ENCODE measurements at places on chromosomes 6 and 20.
A peak's percentile ranks its signal among the peaks of the same experiment; 100 is the strongest.

DNA sequence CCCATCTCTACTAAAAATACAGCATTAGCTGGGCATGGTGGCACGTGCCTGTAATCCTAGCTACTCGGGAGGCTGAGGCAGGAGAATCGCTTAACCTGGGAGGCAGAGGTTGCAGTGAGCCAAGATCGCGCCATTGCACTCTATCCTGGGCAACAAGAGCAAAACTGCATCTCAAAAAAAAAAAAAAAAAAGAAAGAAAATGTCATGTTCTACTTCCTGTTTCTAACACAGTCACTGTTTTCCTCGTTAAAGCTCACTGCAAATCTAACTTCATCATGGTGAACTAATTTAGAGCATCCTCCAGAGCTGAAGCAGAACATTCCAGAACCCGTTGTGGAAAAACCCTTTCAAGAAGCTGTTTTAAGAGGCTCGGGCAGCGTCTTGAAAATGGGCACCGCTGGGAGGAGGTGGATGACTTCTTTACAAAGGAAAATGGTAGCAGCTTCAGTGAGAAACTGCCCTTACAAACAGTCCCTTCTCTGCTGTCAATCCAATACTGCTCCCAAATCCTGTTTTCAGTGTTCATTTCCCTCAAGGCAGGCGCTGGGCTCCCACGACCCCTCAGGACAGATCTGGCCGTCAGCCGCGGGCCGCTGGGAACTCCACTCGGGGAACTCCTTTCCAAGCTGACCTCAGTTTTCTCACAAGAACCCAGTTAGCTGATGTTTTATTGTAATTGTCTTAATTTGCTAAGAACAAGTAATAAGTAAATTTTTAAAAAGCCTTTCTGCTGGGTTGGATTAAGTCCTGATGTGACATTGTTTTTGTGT, 12.5 kb downstream of the CTSZ start:
- no peak for DNase-seq

- no peak for DNase-seq
These were observed 60.5 kb upstream of the MLIP start for GRCh38 chr6:54050750-54051149.

- peak; percentile 5 for DNase-seq
These were observed 128.4 kb upstream of the ESR1 start for GRCh38 chr6:151679081-151679480.

GRCh38 chr6:111427341-111428116, 55.5 kb downstream of the REV3L start:
- DNase-seq = no peak

- DNase-seq = no peak
These were observed 172.8 kb downstream of the FRK start for GRCh38 chr6:115887891-115888290.

DNA sequence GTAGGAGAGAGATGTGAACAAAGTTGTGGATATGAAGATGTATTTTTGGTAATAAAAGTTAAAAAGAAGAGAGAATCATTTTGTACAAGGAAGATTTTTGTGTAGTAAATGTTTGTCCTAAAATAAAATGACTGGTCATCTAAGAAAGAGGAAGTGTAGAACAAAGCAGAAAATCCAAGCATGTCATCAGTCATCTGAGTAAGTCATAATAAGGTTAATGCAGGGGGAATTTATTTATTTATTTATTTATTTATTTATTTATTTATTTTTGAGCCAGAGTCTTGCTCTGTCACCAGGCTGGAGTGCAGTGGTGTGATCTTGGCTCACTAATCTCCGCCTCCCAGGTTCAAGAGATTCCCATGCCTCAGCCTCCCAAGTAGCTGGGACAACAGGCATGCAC, 15.7 kb upstream of the CGA start:
- no peak for DNase-seq

DNA sequence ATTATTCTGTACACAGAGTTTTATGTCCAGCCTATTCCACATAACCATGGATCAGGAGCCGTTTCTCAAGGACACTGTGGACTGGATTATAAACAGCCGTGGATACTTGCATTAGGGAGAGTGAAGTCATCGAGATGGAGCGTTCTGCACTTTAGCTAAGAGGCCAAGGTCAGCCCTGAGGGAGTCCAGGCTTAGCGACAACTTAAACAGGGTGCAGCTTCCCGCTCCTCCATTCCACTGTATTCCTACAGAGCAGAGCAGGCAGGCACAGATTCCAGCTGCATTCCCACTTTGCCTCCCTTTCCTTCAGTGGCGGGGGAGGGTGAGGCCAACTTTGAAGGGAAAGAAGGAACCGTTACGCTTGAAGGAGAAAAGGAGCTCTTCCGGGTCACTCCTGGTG, 59.5 kb downstream of the RAMACL start:
- no peak for DNase-seq

- peak; percentile 92 for DNase-seq
These were observed at the start of gene AGPAT1 for GRCh38 chr6:32175711-32176475. Gene AGPAT1, minus strand, starts transcription at chr6:32176084. Its CDS starts 4,588 bp downstream, at chr6:32171496.

DNA sequence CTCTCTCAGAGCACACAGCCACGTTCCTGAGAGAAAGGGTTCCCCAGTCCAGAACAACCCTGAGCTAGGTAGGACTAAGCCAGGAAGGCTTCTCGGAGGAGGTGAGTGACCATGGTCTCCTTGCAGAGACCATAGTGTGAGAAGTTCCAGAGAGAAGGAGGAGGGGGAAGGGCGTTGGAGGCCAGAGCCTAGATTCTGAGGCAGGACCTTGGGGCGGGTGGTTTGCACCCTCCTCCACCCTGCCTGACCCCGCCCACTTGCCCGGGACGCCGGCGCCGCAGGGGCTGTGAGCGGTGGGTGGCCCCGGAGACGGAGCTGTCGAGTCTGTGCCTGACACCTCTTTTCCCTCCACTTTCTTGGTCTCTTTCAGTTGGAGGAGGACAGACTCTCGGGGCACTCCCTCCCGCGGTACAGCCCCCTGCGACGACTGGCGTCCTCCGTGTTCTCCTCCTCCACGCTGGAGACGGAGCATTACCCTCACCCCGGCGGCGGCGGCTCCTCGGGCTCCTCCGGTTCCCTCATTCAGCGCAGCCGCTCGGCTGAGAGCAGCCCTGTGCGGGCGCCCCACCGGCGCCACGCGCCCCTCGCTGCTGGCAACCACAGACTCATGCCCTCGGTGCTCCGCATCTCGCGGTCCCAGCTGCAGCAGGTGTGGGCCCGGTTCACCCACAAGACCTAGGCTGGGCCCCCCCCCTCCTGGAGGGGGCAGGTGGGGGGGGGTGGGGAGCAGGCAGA, 26.2 kb downstream of the TTBK1 start:
- DNase-seq = peak; percentile 9

DNA sequence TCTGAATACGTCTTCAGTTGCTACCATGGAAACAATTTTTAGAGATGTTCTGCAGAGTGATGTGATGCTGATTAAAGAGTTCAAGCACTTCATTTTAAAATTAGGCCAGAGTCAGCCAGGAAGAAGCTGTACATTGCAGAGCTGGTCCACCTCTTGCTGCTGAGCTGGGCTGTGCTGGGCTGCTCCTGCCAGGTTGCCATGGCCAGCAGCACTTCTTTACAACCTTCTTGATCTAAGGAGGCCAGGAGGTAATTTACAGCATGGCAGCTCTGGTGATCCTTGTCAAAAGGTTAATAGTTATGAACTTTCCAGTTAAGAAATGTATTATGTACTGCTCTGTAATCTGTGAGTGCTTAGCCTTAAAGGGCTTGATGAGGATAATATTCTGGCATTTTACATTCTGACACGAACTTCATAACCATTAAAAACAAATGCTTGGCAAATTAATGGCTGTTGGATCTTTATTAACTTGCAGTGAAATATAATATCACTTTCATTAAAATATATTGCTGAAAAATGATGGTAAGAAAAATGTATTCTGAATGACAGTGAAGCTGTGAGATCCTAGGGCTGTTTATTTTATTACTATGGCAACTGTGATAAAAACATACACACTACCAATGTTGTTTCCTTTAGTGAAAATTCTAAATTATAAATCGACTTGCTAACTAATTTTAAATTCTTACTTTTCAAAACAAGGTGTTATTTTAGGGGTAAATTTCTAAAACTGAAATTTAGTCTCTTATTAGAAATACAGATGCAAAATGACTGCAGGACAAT, 259.7 kb downstream of the RFPL4B start:
- DNase-seq = no peak

- no peak for DNase-seq
These were observed 407.8 kb downstream of the CBLN4 start for GRCh38 chr20:55597526-55597925.

DNA sequence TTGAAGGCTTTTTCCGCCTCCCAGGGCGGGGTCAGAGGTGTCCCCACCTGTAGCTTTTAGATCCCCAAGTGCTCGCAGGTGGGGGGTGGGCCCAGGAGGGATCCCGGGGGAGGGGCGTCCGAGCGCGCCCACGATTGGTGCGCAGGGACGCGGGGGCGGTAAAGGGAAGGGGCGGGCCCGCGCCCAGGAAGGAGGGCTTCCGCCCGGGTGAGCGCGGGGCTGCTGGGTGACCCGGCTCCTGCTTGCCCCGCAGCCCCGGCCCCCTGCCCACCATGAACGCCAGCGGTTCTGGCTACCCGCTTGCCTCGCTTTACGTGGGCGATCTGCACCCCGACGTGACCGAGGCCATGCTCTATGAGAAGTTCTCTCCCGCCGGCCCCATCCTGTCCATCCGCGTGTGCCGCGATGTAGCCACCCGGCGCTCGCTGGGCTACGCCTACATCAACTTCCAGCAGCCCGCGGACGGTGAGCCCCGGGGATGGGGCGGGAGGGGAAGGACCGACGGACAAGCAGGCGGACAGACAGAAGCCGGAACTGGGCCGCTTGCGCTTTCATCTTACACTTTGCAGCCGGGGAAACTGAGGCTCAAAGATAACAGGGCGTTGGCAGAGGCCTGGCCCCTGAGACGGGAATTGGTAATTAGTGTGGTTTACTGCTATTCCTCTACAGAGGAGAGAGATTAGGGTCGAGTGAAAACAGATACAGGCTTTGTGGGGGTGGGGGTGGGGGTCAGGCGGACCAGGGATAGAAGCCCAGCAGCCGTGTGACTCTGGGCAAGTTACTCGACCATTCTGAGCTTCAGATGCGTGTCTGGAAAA, at the start of gene PABPC1L:
TSS of gene PABPC1L (plus strand) at position 189 of the 818 bp plus-strand sequence. CDS start at position 273, 84 bp downstream.
- peak; percentile 62 for DNase-seq

DNA sequence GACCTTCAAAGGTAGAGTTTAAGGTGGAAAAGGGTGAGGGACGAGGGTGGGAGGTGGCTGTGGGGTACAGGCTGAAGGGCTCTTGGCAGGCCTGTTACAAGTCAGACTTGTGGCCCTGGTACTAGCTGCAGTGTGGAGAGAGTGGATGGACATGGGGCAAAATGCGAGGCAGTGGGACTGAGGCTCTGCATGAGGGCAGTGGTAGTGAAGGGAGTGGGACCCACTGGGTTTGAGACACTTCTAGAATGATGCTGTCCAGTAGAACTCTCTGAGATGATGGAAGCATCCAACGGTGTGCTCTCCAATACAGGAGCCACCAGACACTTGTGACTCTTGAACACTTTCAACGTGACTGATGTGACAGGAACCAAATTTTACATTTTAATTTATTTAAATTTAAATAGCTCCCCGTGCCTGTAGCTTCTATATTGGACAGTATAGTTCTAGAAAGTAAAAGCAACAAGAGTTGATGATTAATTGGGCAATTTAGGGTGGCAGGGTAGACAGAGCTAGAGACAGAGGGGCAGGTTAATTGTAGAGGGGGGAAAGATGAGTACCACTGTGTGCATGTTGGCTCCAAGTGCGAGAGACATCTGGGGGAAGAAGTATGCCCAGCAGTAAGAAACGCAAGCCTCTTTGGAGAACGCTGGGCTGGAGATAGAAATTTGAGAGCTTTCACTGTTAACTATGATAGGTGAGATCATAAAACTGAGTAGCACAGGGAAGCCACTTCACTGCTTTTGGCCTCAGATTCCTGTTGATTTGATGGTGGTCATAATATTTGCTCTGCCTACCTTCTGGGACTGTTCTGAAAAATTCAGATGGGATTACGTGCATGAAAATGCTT, 77.5 kb downstream of the TXNDC5 start:
- no peak for DNase-seq

DNA sequence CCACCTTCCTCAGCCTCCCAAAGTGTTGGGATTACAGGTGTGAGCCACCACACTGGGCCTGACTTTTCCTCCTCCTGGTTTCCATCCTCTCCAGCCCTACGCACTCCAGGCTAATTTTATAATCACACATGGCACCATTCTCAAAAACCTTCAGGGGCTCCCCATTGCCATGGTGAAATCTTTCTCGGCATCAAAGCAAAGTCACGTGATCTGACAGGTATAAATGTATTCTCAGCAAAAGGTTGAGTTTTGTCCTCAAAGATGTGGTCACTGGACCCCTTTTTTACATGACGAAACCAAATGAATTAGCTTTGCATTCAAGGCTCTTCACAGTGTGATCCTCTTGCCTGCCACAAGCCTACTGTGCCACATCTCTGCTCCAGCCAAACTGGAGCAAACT, 15.5 kb downstream of the ARMC12 start:
- no peak for DNase-seq

- DNase-seq = no peak
These were observed 264.0 kb downstream of the LAMA2 start for GRCh38 chr6:129146902-129147301.

- DNase-seq = no peak
These were observed 44.1 kb upstream of the ATXN1 start for GRCh38 chr6:16805243-16805950.

DNA sequence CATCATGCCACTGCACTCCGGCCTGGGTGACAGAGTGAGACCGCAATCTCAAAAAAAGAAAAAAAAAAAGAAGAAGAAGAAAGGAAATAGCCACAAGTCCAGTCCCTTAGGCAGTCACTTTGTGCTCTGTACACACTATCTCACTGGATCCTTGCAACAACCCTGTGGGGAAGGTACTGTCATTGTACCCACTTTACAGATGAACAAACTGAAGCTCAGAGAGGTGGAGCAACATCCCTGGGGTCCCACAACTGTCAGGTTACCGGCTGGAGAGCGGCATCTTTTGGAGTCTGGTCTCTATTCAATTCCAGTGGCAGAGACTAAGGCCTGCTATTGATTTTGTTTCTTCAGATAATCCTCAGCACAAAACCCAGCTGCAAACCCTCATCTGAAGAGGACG, 12.2 kb downstream of the BPIFA2 start:
- no peak for DNase-seq

GRCh38 chr20:45279992-45280391, 25.6 kb upstream of the SLPI start:
- no peak for DNase-seq

GRCh38 chr20:35767683-35768481, 3.9 kb upstream of the PHF20 start:
- DNase-seq = peak; percentile 93

DNA sequence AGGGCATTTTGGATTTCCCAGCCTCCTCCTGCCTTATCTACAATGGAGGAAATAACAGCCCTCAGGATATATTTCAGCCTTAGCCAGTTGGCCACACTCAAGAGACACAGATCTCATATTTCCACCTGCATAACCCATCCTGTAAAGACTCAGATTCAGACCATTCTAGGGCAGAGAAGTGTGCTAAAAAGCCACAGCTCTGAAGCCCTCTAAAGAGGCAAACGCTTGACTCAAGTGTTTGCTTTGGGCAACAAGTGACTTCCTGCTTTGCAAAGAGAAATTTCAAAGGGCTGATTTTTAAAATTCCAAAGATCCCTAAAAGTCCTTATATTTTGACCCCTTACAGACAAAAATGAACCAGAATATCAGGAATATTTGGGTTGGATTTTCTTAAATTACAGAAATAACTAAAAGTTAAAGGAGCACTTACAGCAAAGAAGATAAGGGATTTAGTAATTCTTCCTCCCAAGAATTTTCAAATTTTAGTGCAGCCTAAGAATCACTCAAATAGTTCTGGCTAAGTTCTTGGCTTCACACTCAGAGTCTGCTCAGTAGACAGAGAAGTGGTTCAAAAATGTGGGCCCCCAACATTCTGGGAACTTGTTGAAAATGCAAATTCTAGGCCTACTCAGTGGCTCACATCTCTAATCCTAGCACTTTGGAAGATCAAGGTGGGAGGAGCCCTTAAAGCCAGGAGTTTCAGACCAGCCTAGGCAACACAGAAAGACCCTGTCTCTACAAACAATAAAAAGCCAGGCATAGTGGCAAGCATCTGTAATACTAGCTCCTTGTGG, 18.9 kb upstream of the ADGRF5 start:
- no peak for DNase-seq
